HepG2 (cell line): ENCODE measurements at places on chromosomes 13 and 19. TPM values are rescaled to one million over a fixed set of nuclear protein-coding genes. Genes with fewer than 3 reads are reported as not detected.

The ZNF135 gene
- total RNA-seq = not detected in 2 replicates

The HRC gene
- 1.5 and 3.6 TPM in 2 replicates for total RNA-seq

The LAIR2 gene
- total RNA-seq = 0.76 and 1.3 TPM in 2 replicates

The CCL25 gene
- total RNA-seq = not detected in 2 replicates

The SYDE1 gene
- total RNA-seq = 3.8 and 4.3 TPM in 2 replicates

The FXYD7 gene
- not detected in 2 replicates for total RNA-seq

The CEACAM19 gene
- 0.66 and 1.3 TPM in 2 replicates for total RNA-seq
